CD14-positive monocyte (primary cell): ENCODE measurements at places on chromosomes 16 and 17. TPM values are rescaled to one million over a fixed set of nuclear protein-coding genes. Genes with fewer than 3 reads are reported as not detected.

C17orf75 gene
- polyA plus RNA-seq = 5.7 TPM

- no peak for DNase-seq
Measured at GRCh38 chr17:12756786-12757185, 32.5 kb upstream of the ARHGAP44 start.

DNA sequence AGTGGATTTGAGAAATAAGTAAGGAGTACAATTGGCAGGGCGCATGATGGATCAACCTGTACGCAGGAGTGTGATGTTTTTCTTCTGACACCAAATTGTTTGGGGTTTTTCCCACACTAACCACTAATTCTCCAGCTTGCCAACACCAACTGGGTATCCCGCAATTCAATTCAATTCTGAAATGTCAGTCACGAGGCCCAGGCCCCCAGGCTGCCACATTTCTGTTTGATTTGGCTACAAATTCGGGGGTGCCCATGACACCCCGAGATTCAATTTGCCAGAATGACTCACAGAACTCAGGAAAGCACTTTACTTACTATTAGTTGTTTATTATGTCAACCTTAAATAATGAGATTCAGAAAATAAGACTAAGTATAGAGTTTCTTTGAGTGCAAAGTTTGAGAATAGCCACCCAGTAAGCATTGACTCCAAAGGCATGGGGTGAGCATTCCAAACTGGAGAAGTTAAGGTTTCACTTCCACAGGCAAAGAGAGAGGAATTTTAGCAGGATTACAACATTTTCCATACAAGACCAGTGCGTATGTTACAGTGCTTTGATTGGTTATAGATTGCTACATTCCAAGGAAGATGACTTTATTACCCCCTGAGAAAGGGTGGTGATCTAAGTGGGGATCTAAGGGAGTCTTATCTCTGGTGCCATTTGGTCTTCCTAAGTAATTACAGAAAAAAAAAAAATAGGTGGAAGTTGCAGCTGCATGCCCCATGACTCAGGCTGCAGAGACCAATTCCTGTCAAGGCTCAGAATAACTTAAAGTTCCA, 11.5 kb downstream of the SLC46A1 start:
- no peak for DNase-seq

DNA sequence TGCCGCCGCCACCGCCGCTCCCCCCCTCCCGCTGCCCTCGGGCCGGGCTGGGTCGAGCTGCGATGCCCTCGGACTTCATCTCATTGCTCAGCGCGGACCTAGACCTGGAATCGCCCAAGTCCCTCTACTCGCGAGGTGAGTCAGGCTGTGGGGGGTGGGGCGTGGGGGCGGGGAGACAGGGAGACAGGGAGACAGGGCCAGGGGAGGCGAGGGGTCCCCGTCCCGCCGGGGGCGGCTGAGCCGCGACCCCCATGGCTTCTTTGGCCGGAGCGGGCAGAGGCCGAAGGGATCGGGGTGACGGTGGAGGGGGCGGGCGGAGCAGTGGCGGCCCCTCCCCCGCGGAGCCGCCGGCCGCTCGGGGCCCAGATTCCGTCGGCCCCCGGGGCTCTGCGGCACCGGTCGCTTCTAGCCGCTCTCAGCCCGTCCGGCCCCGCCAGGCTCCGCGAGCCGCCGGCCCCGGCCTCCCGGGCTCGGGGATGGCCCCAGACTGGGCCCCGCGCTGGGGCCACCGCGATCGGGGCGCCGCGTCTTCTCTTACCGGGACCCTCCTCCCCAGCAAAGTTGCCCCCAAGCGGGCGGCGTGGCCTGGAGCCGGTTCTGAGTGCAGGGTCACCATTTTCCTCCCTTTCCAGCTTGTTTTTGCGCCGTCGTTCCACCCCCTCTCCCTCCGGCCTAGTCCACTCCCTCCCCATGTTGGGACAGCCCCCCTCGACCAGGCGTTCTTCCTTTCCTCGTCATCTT, 644 bp downstream of the NFAT5 start:
- peak; percentile 78 for DNase-seq

- DNase-seq = no peak
Measured at GRCh38 chr16:75002474-75002873, 3.6 kb downstream of the ZNRF1 start.
